Iris pigment epithelial cell (primary cell): ENCODE measurements at places on chromosomes 4 and X.

DNA sequence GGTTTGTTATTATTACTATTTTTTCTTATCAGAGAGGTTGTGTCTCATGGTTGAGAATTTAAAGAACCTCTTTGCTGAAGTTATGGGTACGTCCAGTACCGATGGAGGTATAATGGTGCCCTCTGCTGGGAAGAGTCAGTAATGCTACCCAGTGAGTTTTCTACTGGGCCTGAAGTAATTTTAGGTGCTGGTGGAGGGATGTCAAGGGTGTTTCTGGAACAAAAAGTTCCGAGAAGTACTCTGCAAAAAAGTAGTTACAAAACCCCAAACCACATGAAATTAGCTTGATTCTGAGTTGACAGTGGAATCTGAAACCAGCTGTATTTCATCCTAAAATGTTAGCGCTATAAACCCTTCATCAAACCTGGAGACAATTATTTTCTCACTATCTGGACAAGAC, 102.5 kb upstream of the MID1 start:
- peak; percentile 54 for DNase-seq

GRCh38 chr4:5387457-5387856, 320.9 kb downstream of the EVC2 start:
- no peak for DNase-seq

GRCh38 chrX:94204524-94204923, 530.5 kb downstream of the FAM133A start:
- no peak for DNase-seq

GRCh38 chrX:49812177-49812576, 16.9 kb upstream of the PAGE4 start:
- DNase-seq: no peak

DNA sequence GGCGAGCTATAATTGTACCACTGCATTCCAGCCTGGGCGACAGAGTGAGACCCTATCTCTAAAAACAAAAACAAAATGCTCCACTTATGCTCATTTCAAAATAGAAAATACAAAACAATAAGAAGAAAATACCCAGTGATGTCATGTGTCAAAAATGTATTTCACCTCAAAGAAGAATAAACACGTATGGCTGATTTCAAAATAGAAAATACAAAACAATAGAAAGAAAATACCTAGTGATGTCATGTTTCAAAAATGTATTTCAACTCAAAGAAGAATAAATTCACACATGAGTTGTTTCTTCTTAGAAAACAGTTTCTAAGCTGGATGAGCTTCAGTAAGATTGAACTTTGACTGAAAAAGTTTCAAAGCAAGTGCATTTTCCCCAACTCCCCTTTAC, 20.3 kb upstream of the PDCL2 start:
- no peak for DNase-seq

GRCh38 chrX:125205918-125206665, 113.6 kb upstream of the TEX13C start:
- DNase-seq: no peak

DNA sequence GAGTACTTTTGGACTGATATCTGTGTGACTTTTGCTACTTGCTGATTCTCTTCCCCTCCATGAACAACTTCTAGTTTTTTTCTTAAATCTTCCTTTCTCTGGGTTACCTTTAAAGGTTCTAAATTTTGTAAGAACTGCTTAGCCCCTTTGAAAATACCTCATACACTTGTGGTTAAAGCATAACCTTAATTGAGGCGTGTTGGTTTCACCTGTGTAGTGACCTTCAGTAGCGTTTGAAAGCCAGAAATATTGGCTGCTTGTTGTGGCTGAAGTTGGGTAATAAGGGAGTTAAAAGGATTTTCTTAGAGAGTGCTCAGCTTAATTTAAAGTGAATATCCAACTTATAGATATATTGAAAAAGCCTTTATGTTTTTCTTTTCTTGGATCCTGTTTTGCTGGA, 32.0 kb downstream of the MAGEC1 start:
- no peak for DNase-seq

DNA sequence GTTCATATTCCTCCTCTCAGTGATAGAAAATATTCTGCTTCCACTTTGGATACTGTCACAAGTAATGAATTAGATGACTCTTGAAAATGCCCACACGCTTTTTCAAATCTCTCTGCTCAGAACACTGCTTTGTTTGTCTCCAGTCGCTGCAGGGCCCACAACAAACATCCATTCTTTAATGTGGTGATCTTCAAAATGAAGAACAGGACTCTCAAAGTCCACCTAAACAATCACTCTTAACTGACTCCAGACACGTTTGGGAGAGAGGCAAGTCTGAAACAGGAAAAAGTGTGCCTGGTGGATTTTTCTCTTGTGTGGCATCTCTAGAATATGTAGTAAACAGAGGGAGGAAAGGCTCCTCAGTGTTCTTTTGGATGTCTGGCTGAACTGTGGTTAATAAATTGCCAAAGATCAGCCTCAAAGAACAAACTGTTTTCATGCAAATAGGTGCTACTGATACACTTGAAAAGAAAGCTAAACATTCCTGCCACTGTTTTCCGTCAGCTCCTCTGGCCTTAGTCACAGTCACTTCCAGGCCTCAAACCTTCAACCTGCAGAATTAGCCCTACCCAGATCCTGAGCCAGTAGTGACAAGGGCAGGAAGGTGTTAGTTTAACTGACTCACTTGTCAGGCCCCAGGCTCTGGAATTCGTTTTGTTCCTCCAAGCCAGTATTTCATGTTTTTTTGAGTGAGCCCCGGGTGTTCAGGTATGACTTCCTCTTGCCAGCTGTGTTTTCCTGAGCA, 259.6 kb upstream of the GPC4 start:
- no peak for DNase-seq

- no peak for DNase-seq
These were observed 93.1 kb downstream of the GATB start for GRCh38 chr4:151667666-151668065.

DNA sequence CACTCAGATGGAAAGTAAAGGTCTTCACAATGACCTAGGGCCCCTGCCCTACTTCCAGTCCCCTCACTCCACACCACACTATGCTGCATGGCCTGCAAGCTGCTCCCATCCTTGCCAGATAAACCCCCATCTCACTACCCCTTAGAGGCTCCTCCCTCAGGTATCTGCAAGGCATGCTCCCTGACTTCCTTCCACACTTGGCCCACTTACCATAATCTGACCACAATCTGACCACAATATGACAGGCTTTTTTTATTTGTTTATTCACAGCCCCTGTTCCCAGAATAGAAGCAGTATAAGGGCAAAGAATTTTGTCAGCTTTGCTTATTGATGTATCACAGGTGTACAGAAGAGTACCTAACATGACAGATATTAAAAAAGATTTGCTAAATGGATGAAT, 124.7 kb downstream of the CAMK2D start:
- peak; percentile 83 for DNase-seq

- peak; percentile 81 for DNase-seq
These were observed 343.5 kb downstream of the RAPGEF2 start for GRCh38 chr4:159446266-159446976.

DNA sequence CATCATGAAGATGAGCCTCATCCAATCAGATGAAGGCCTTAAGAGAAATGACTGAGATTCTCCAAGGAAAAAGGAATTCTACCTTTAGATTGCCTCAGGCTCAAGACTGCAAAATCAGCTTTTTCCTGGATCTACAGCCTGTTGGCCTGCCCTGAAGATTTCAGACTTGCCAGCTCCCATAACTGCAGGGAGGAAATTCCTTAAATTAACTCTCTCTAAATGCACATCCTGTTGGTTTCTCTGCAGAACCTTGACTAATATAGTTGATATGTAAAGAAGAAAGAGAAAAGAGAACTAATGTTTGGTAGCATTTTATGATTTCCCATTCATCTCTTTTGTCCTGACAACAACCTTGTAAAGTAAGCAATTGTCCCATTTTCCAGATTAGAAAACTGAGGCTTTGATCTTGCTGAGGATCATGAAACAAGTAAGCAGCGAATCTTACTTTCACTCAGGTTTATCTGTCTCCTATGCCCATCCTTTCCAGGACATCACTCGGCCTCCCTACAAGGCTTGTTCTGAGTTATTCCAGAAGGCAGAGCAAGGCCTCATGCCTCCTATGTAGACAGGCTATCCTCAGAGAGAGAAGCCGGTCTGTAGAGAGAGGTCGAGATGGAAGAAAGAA, 115.0 kb upstream of the LDB2 start:
- DNase-seq: peak; percentile 57

GRCh38 chr4:101954975-101955678, 164.6 kb downstream of the BANK1 start:
- DNase-seq: no peak

GRCh38 chrX:29225670-29226069, 638.4 kb downstream of the IL1RAPL1 start:
- DNase-seq: peak; percentile 7

DNA sequence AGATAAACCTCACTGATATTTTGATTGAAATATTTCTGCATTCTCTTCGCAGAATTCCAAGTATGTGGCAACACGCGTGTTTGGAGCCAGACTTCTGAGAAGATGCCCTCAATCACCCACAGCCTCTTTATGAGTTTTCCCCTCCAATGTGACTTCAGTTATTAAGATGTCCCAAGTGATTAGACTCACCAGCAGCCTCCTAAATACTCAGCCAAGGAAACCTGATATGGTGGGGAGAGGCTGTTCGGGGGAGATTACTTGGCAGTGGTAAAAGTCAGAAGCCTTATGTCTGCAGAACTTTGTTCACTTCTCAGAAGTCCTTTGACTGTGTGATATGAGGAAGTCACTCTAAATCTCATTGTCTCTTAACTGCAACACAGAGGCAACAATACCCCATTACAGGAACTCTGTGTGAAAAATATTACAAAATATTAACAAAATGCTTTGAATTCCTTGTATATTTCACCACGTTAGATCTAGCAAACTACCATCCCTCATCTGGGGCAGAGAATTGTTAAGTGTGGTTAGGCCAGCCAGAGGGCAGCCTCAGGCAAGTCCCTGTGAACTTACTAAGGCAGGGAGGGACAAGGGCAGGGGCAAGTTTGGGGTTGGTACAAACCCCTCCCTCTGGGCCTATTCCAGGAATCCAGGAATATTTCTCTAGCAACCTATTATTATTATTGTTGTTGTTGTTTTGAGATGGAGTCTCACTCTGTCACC, 151.4 kb upstream of the USP9X start:
- DNase-seq: peak; percentile 67

DNA sequence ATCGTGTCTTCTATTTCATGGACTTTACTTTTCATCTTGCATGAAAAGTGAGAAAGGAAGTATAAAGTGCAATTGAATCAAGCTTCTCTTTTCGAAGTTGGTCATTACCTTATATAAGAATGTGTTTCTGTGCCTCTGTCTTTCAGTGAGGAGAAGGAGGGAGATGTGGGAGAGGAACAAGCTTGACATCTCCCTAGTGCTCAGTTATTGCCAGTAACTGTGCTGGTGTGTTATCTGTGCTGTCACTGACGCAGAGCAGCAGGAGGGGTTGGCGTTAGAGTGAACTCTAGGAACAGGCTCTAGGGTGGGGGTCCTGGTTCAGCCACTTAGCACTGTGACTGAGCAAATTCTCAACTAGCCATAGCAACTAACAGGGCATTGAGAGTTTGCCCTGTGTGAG, 34.0 kb upstream of the TBC1D9 start:
- DNase-seq: no peak

DNA sequence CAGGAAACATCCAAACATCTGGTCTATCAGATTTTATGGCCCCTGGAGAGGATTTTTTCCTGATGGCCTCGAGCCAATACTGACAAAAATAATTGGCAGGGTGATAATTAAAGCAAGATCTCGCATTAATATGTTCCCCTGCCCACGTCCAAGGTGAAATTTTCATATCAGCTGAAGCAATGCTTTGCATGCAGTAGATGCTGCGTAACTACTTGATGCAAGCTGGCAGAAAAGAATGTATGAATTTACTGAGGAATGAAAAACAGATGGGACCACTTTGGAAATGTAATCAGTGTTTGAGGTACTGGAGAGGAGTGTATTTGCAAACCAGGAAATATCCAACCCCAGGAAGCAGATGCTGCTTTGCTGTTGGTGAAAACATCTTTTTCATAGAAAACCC, 36.8 kb upstream of the REST start:
- peak; percentile 39 for DNase-seq

DNA sequence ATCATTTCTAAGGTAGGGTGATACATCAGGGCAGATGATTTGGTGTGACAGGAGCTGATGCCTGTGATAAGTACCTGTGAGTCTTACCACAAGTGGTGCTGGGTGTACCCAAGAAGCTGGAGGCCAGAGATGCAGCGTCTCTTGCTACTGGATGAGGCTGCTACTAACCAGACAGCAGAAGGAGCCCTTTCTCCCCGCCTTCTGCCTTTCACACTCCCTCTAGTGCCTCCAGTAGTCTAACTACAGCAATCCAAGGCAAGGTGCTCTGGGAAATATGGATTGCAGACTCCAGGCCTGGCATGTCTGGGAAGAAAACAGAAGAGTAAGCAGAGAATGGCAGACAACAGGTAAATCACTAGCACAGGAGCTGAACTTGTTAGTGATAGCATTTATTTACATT, 470.8 kb downstream of the NKX6-1 start:
- no peak for DNase-seq

DNA sequence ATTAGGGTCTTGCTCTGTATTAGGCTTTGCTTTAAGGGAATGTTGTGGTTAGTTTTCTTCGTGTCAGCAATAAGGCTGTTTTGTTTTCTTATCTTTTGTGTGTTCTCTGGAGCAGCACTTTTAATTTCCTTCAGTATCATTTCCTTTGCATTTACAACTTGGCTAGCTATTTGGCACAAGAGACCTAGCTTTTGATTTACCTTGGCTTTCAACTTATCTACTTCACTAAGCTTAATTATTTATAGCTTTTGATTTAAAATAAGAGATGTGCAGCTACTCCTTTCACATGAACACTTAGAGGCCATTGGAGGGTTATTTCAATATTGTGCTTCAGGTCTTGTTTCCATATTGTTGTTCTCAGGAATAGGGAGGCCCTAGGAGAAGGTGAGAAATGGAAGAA, 68.2 kb downstream of the FAT4 start:
- DNase-seq: no peak

DNA sequence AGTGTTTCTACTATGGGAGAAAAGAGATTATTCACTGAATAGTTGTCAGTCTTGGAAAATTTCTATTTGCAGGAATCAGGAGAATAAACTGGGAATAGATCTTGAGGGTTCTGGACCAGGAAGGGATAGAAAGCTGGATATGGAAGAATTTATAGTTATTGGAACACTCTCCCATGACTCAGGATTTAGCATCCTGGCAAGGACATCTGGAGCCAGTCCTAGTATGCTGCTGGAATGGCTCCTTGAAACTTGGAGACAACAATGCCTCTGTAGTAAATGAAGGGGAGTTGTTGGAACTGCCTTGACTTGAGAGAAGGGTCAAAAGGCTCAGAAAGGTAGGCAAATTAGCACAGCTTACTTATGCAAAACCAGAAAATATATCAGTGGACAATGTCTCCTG, 23.5 kb upstream of the THOC2 start:
- peak; percentile 11 for DNase-seq

DNA sequence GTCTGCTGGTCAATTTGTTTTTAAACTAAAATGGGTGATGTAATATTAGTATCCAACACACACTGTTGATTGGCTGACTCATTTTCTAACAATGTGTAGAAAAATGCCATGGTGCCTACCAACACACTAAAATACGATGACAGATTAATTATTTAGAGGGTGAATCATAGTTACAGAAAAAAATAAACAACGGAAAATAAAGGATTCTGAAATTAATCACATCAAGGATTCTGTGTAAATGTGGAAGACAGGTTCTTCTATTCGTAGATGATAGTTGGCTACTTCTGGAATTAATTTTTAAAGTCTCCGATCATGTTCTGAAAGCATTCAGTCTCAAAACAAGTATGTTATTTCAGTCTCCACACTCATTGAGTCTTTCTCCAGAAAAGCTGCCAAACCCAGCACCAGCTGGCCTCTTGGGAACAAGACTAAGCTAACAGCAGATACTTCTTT, 8.2 kb upstream of the IQCM start:
- DNase-seq: peak; percentile 76
